Hematopoietic multipotent progenitor cell treated with erythropoietin and hydrocortisone succinate and interleukin-3 and kit ligand, for 4 days (in vitro differentiated cells): ENCODE measurements at places on chromosomes 13 and 19.

GRCh38 chr19:3556978-3557460 is 367 bp downstream of the MFSD12 start:
- peak; percentile 58 for DNase-seq

- DNase-seq = no peak
Measured at GRCh38 chr13:37442996-37443395, 155.6 kb downstream of the POSTN start.

GRCh38 chr19:57850553-57851017 is 926 bp downstream of the ZNF587 start:
- peak; percentile 77 for DNase-seq

GRCh38 chr13:59721926-59722910 is 441.5 kb downstream of the DIAPH3 start:
- DNase-seq = peak; percentile 43

DNA sequence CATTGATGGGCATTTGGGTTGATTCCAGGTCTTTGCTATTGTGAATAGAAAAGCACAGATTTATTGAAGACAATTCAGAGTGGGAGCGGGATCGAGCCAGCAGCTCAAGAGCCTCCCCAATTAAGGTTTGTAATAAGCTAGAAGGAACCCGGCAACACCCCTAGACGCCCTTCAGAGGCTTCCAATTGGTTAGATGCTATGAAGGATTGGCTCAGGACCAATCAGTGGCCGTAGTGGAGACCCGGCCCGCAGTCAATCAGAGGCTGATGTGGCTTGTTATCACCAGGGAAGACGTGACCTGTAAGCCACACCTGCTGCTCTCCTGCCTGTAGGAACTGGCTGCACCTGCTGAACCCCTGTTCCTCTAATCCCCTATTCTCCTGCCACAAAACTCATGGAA is 14.6 kb downstream of the SIGLEC11 start:
- DNase-seq = no peak

DNA sequence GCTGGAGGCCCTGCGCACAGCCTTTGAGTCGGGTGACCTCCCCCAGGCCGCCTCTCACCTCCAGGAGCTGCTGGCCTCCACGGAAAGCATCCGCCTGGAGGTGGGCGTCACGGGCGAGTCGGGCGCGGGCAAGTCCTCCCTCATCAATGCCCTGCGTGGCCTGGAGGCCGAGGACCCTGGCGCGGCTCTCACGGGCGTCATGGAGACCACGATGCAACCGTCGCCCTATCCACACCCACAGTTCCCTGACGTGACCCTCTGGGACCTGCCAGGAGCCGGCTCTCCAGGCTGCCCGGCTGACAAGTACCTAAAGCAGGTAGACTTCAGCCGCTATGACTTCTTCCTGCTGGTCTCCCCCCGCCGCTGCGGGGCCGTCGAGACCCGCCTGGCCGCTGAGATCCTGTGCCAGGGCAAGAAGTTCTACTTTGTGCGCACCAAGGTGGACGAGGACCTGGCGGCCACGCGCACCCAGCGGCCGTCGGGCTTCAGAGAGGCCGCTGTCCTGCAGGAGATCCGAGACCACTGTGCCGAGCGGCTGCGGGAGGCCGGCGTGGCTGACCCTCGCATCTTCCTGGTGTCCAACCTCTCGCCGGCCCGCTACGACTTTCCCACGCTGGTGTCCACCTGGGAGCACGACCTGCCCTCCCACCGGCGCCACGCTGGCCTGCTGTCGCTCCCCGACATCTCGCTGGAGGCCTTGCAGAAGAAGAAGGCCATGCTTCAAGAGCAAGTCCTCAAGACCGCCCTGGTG is 2.9 kb downstream of the IRGC start:
- DNase-seq = no peak

DNA sequence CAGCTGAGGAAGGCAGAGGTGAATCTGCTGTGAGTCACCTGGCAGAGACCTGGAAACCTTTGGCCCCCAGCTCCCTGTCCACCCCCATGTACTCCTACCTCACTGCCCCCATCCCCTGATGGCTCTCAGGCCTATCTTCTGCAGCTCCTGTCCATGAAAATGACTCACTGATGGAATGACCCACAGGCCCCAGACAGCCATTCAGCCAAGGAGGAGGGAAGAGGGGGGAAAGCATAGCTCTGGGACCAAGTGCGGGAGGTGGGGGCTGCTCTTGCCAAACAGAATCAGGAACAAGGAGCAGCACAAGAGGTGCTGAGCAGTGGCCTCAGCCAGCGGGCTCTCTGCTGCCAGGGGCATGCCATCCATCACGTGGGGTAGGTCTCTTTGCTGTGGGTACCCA is 111.4 kb upstream of the C1QTNF9B start:
- no peak for DNase-seq
